ENCODE measurements at places on chromosomes 3 and 15. TPM values are rescaled to one million over a fixed set of nuclear protein-coding genes. Genes with fewer than 3 reads are reported as not detected.

Gene GOLGA6B
- 0.51 TPM for total RNA-seq

Gene SKOR1
- total RNA-seq = 0.31 TPM

Gene AGTR1
- not detected for total RNA-seq

GRCh38 chr3:24387000-24387399, 107.7 kb downstream of the THRB start:
- H3K36me3 ChIP-seq = no peaks in the 10 kb centered on the region
- no peak overlapping the region for H3K4me3 ChIP-seq
- H3K27ac ChIP-seq = no peak overlapping the region
- H3K27me3 ChIP-seq = no peaks in the 10 kb centered on the region

DNA sequence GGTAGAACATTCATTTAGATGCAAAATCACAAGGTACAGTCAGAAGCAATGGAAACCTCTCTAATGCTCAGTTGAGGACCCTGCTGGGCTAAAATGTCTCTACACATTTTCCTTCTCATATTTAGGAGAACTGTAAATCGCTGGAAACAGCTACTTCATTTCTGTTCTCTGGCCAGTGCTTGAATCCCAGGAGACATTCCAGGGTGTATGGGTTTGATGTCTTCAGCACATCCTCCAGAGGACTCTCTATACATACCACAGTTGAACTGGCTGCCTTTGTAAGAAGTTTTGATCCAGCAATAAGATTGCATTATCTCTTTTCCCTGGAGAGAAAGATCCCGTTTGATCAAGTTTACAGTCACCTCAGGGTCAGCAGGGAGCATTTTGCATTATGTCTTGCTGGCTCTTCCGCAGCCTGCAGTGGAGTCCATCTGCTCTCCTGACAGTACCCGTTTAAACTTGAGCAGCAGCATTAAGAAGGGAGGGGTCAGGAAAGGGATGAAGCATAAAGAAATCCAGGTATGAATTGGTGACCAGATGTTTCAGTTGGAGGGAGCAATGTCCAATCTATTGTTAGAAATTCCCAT, 676.0 kb downstream of the EPHA3 start:
- H3K27ac ChIP-seq = no peak overlapping the region
- no peaks in the 10 kb centered on the region for H3K36me3 ChIP-seq
- H3K4me1 ChIP-seq = no peaks in the 10 kb centered on the region
- H3K27me3 ChIP-seq = no peaks in the 10 kb centered on the region
- H3K4me3 ChIP-seq = no peak overlapping the region
- no peak for DNase-seq

DNA sequence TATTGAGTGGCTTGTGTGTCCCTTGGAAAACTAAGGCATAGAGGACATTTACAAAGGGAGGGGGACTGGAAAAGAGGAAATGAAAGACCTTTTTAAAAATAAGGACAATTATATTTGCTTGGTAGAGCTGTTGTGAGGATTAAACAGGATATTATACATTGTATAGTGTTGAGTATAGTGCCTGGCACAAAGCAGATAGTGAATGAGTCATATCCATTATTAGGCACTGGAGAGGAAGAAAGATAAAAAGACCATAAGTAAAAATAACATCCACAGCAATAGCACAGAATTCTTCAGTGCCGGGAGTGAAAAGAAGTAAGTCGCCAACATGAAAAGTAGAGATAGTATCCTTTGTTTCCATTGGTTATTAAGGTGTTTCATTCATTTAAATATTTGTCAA, 623.3 kb downstream of the PDCD6IP start:
- H3K27me3 ChIP-seq = peaks cover 10% of the 10 kb centered on the region
- H3K36me3 ChIP-seq = no peaks in the 10 kb centered on the region
- no peak overlapping the region for H3K4me3 ChIP-seq

DNA sequence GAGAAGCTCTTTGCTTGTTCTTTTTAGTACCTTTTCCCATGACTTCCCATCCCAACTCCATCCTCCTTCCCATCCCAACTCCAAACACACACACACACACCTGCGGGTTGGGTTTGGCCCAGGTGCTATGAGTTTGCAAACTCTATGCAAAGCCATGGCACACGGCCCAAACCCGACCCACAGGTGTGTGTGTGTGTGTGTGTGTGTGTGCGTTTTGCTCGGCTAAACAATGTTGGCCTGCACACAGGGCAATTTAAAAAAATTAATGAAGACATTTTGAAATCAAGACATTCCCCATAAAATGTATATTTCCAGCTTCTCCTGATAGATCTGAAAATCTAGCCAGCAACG, 103.7 kb upstream of the TLE3 start:
- no peaks in the 10 kb centered on the region for H3K4me1 ChIP-seq
- no peak overlapping the region for H3K27ac ChIP-seq
- H3K36me3 ChIP-seq = no peaks in the 10 kb centered on the region
- H3K4me3 ChIP-seq = no peak overlapping the region
- no peaks in the 10 kb centered on the region for H3K27me3 ChIP-seq

GRCh38 chr3:146770881-146771280, 165.7 kb upstream of the PLSCR5 start:
- DNase-seq = no peak
- H3K36me3 ChIP-seq = no peaks in the 10 kb centered on the region

DNA sequence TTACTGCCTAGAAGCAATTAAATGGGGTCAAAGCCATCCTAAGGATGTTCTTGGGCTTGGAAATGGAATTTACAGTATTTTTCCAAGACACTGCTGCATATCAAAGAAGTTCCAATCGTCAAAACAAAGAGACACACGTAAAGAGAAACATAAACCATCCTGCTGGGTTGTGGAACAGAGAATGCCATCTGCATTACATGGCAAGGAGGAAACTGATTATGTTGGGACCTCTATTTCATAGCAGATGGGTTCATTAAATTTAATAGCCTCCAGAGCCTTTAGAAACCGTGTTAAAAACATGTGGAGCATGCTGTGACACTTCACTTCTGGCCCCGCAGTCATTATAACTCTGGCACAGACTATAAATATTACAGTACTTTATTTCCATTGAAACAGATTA, 154.6 kb downstream of the LRTM1 start:
- no peak overlapping the region for H3K4me3 ChIP-seq
- no peaks in the 10 kb centered on the region for H3K27me3 ChIP-seq
- DNase-seq = no peak
- no peaks in the 10 kb centered on the region for H3K36me3 ChIP-seq
- H3K27ac ChIP-seq = no peak overlapping the region
- no peaks in the 10 kb centered on the region for H3K4me1 ChIP-seq

GRCh38 chr3:111668888-111669488, 73.8 kb upstream of the ZBED2 start:
- H3K27me3 ChIP-seq = no peaks in the 10 kb centered on the region
- no peak overlapping the region for H3K4me3 ChIP-seq
- H3K27ac ChIP-seq = no peak overlapping the region
- no peak for DNase-seq
- H3K4me1 ChIP-seq = peaks cover 77% of the 10 kb centered on the region
- H3K36me3 ChIP-seq = peaks cover 6% of the 10 kb centered on the region

DNA sequence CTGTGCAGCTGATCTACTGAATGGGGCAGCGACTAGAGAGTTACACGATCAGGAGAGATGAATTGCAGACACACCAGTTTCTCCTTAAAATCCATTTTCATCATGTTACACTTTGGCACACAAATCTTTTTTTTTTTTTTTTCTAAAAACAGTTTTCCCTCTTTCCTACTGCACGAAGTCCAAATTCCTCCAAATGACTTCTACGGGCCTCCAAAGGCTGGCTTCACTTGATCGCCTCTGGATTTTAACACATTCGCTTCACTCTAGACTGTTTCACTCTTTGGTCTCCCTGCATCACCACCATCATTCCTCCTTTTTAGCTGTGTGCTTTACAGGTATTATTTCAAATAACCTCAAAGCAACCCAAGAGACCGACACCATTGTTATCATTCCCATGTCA, 268.6 kb downstream of the RORA start:
- H3K4me1 ChIP-seq = no peaks in the 10 kb centered on the region
- H3K27ac ChIP-seq = no peak overlapping the region
- no peak overlapping the region for H3K4me3 ChIP-seq
- no peak for DNase-seq

GRCh38 chr3:125654526-125654925, 59.2 kb upstream of the OSBPL11 start:
- H3K27ac ChIP-seq = no peak overlapping the region
- H3K27me3 ChIP-seq = no peaks in the 10 kb centered on the region
- H3K36me3 ChIP-seq = no peaks in the 10 kb centered on the region
- no peak overlapping the region for H3K4me3 ChIP-seq
- no peak for DNase-seq

DNA sequence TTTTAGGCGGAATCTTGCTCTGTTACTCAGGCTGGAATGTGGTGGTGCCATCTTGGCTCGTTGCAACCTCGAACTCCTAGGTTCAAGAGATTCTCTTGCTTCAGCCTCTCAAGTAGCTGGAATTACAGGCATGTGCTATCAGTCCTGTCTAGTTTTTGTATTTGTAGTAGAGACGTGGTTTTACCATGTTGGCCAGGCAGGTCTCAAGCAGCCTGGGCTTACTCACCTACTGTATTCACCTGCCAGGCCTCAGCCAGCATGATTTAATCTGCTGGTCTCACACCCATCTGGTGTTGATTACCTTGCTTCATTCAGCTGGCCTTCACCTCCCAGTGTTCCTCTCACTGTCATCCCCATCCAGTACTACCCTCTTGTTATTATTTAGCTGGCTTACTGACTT, 102.0 kb downstream of the IL12A start:
- no peaks in the 10 kb centered on the region for H3K36me3 ChIP-seq
- DNase-seq = no peak
- no peak overlapping the region for H3K4me3 ChIP-seq
- no peak overlapping the region for H3K27ac ChIP-seq
- no peaks in the 10 kb centered on the region for H3K27me3 ChIP-seq

GRCh38 chr3:59064728-59065127, 14.9 kb upstream of the CFAP20DC start:
- H3K27ac ChIP-seq = no peak overlapping the region
- H3K36me3 ChIP-seq = no peaks in the 10 kb centered on the region
- H3K4me1 ChIP-seq = no peaks in the 10 kb centered on the region

- DNase-seq = no peak
These were observed 20.1 kb downstream of the GXYLT2 start for GRCh38 chr3:72907731-72908620.
